ENCODE measurements at places on chromosomes 6 and 20.

DNA sequence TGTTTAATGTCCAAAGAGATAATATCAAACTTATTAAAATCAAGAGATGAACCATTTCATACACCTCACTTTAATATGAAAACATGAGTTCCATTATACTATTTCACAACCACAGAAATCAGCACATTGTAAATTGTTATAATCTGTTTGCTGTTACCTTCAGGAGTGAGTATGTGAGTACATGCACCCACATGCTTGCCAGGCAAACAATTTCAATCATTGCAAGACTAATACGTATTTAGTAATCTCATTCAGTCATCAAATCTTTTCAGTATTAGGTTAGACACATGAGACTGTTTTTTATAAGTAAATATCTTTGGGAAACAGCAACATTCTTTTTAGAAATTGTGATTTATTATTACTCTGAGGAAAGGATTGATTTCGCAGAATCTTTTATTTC lies 9.3 kb upstream of the EPM2A start:
- no peak for DNase-seq

DNA sequence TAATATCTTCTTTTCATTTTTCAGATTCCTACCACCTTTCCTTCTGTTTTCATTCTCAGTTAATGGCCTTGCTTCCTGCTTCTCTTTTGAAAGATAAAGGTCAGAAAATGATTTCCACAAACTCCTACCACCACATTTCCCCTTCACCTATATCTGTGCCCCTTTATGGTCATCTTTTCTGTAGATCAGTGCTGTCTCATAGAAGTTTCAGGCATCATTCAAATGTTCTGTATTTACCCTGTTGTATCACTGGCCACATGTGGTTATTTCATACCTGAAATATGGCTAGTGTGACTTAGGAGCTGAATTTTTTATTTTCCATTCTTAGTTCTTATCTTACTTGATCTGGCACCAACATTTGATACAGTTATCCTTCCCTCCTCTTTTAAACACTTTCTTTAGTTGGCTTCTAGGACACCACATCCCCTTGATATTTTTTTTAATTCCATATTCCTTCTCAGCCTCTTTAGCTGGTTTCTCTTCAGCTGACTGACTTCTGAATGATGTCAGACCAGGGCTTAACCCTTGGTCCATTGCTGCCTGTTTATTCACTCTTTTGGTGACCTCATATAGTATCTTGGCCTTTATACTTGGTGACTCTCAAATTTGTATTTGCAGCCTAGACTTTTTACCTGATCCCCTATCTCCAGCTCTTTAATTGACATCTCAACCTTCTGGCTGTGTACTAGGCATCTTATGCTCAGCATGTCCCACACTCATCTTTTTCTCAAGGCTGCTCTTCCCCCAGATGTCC lies 81.0 kb downstream of the ATRN start:
- DNase-seq = no peak

GRCh38 chr6:15434823-15435380 lies 189.0 kb downstream of the JARID2 start:
- DNase-seq = no peak

DNA sequence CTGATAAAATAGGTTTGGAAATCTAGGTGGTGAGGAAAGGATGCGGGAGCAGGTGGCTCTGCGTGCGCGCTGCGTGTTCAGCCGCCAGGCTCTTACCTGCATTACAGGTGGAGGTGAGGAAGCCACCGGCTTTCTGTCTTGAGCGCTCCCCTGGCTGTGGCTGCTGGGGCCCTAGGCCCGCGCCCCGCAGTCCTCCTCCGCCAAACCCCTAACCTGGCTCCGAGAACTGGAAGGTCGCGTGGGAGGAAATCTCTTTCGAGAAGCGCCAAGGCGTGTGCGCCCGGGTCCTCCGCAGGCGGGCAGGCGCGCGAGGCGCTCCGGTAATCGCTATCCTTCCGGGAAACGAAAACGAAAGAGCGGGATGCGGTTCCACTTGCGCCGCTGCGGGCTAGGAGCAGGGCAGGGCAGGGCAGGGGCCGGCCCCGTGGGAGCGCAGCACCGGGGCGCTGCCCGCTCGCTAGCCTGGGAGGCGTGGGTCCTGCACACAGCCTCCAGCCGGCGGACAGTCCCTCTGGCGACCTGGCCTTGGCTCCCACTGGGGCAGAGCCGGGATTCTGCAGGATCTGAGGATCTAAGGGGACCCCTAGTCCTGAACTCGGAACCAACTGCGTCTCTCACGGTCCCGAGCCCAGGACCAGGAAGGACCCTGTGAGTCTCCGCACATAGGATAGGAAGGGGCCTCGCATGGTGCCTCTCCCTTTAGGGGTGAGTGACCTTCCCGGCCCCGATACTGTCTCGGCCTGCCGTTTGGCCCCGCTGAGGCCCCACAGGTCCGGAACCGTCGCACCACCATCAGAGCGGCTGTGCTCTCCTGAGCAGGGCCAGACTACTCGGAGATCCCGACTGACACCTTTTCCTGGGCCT lies at the start of gene ETV7:
Gene ETV7, minus strand, starts transcription at position 230 of the 864 bp plus-strand sequence. Its CDS starts 128 bp downstream, at position 102.
- no peak for DNase-seq

DNA sequence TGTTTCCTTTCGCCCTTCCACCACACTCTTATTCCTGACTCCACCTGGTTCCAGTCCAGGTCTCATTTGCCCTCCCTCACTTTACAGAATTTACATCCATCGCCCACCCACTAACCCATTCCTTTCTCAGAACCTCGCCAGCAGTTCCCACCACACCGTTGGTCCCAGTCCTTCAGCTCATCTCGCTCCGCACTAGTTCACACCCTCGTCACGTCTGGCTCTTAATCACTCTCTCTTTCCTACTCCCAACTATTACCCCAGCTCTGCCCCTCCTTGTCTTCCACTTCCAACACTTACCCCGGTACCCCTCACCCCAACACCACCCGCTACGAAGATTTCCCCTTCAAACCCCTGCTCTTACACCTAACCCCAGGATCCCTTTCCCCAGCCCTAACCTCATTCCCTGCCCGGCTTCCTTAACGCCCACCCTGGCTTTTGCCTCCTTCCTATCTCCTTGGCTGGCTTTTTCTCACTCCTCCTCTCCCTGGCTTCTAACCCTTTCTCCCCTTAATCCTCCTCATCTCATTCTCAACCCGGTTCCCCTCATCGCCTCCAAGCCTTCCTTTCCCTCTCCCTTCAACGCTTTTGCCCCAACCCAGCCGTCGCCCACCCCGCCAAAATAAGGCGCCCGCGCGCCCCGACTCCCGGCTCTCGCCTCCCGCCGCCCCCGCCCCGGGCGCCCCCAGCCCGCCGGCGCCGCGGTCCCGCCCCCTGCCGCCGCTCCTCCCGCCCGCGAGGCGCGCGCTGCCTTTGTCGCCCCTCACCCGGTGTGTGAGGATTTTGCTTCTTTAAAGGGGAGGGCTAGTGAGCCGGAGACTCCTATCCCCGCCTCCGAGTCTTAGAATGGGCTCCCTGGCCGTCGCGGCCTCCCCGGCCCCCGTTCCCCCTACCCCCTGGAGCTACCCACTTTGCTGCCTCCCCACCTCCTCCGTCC lies 542 bp downstream of the USP49 start:
- DNase-seq = no peak

DNA sequence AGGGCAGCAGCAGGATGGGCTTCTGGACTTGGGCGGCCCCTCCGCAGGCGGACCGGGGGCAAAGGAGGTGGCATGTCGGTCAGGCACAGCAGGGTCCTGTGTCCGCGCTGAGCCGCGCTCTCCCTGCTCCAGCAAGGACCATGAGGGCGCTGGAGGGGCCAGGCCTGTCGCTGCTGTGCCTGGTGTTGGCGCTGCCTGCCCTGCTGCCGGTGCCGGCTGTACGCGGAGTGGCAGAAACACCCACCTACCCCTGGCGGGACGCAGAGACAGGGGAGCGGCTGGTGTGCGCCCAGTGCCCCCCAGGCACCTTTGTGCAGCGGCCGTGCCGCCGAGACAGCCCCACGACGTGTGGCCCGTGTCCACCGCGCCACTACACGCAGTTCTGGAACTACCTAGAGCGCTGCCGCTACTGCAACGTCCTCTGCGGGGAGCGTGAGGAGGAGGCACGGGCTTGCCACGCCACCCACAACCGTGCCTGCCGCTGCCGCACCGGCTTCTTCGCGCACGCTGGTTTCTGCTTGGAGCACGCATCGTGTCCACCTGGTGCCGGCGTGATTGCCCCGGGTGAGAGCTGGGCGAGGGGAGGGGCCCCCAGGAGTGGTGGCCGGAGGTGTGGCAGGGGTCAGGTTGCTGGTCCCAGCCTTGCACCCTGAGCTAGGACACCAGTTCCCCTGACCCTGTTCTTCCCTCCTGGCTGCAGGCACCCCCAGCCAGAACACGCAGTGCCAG lies at the start of gene TNFRSF6B:
Gene TNFRSF6B, plus strand, starts transcription at position 25 of the 729 bp plus-strand sequence. Its CDS starts 116 bp downstream, at position 141.
- peak; percentile 65 for DNase-seq

DNA sequence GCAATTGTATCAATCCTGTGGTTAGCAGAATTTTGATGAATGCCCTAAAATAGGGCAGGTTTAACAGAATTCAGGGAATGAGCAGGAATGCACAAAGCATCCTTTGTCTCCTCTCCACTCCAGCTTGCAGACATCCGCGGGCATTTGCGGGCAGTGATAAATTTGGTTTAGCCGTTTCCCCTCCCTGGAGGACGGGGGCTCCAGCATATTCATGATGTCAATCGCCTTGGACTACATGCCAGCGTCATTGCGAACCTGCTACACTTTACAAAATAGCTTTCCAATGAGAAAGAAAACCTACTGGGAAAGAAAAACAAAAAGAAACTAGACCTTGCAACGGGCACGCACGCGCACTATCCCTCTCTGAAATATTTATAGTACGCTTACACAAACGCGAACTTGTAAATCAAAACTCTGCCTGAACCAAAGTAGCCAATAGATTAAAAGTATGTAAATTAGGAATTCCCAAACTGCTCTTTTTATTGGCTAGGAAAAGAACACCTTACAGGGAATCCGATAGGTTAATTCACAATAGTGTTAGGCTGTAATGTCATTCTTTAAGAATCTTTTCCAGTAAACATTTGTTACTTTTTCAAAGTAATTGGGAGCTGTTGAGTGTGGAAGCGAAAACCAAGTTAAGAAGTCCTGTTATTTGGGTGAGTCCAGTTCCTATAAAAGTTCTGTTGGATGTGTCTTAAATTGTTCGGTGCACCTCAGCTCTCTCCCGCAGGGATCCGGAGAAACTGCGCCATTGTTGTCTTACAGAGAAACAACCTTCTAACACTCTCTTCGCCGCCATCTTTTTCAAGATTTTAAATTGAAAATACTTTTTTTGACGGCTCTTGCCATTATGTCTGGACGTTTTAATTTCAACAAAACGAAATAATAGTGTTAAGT lies 136.7 kb downstream of the HFE start:
- peak; percentile 87 for DNase-seq

DNA sequence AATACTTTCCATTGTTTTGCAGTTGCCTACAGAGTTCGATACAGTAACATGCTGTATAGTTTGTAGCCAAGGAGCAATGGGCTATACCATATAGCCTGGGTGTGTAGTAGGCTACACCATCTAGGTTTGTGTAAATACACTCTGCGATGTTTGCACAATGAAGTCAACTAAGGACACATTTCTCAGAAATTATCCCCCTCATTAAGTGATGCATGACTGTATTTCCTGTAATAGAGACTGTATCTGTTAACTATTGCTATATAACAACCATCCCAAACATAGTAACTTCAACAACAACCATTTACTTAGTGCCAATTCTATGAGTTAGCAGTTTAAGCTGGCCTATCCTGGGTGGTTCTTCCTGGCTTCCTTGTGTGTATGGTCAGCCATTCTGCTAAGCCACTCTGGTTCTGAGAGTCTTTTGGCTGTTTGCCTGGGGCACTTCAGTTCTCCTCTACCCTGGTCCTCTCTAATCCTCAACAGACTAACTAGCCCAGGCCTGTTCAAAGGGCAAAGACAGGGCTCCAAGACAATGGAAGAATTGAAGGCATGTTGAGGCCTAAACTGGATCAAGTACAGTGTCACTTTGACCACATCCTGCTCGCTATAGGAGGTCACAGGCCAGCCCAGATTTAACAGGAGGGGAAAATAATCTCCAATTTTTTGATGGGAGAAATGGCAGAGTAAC lies 124.0 kb downstream of the PLCB1 start:
- DNase-seq = no peak

- no peak for DNase-seq
These were observed 119.9 kb upstream of the ARID1B start for GRCh38 chr6:156657296-156657695.

GRCh38 chr6:39945626-39946025 lies 11.4 kb upstream of the MOCS1 start:
- no peak for DNase-seq

- no peak for DNase-seq
These were observed 123.7 kb downstream of the MRPL14 start for GRCh38 chr6:44003345-44004061.

DNA sequence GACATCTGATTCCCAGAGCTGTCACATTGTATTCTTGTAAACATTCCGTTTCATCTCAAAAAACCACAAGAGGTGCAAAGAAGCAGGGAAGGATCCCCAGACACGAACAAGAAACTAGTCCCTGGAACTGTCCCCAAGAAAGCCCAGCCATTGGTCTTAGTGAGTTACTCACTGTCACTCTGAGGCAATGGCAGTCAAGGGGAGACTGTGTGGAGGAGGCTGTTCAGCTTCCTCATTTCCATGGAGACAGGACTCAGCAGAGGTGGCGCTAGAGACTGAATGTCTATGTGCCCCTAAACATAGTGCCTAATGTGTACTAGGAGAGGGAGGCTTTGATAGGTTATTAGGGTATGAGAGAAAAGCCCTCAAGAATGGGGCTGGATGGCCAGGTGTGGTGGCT lies 11.1 kb downstream of the ULBP1 start:
- DNase-seq = no peak

DNA sequence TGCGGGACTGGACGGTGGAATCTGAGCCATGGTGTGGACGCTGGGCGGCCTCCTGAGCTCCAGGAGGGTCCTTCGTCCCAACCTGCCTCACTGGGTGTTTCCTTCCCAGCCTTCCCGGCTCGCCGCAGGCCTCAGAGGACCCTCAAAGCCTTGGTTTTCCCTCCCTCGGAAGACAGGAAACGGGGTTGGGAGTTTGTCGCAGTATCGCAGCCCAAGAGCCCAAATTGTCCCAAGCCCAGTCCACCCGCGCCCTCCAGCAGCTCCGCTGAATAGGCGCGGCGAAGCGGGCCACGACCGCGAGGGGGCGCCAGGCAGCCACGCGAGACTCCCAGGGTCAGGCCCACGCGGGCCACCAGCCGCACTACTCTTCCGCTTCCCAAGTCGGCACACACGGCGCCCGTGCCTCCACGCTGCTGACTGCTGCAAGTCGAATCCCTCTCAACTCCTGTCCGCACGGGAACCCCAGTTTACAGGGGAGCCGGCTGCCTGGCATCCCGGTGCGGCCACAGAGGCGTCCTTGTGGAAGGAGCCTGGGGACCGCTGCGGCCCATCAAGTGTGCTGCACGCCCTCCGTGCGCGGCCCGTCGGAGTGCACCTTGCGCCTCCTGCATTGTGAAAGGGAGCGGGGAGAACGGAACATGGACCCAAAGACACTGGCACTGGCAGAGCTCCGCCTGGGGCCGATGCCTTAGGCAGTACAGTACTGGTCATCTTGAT lies 40.4 kb upstream of the HMGA1 start:
- DNase-seq = peak; percentile 88

All from left forelimb (tissue), 1 donor.